ENCODE measurements at places on chromosomes 12 and 14. TPM values are rescaled to one million over a fixed set of nuclear protein-coding genes. Genes with fewer than 3 reads are reported as not detected.

The HSPA2 gene
- 51.7 TPM for total RNA-seq

The KRT83 gene
- total RNA-seq = not detected

The A2ML1 gene
- total RNA-seq = not detected

The GPRC5D gene
- not detected for total RNA-seq

The TMPRSS12 gene
- not detected for total RNA-seq

The CISTR gene
- total RNA-seq = 3.6 TPM
